Stimulated activated naive CD8-positive, alpha-beta T cell treated with anti-CD3 and anti-CD28 coated beads, Interleukin-15, Interleukin-2, amounts not matched to agents 100 U/mL and 50 U/mL, for 24 hours (primary cell): ENCODE measurements at places on chromosomes 7 and 10.

DNA sequence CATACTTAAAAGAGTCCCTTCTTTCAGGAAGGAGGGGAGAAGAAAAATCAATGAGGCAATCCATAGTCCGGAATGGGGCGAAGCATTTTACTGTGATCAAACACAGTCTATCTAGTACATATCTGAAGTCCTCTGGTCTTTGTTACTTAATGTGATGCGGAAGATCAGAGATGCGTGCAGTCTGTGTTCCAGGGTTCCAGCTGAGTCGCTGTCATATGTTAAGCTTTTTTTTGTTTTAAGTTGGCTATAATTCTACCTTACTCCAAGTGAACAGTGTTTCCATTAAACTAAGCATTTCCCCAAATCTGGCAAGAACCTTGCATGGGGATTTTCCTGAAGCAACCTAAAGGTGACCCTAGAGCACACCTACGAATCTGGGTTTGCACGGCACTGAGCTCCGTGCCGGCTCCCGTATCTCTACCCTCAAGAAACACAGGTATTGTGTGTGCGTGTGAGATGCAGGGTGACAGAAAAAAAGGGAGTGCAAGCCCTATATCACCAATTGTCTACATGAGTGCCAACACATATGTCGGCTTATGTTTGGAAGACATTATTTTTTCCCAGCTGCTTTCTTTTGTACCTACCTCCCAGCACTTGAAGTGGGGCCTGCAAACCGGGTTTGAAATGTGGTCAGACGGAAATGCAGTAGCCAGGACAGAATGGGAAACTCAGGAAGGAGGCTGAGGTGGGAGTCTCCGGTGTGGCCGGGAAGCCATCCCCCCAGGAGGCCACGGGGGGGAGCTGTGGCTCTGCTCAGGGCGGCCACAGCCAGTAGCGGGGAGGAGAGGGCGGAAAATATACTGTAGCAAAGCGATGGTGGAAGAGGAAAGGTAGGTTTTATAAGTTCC lies 435.8 kb upstream of the MGMT start:
- peak; percentile 58 for DNase-seq

- peak; percentile 68 for DNase-seq
Measured at GRCh38 chr7:134669845-134670373, 23.3 kb downstream of the BPGM start.

DNA sequence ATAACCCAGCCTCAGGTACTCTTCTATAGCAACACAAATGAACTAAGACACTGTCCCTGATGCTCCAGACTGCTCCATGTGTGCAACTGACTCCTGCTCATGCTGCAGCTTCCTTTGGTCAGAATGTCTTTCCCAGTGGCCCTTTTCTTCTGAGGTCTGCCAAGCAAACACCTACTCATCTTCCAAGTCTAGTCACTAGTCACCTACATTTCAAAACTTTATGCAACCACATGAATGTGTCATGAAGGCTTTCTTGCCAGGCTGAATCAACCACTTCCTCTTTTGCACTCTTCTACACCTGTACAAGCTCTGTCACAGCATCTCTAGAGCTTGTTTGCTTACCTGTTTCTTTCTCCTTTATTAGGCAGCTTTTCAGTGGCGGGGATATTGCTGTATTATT lies 75.8 kb downstream of the LSMEM1 start:
- DNase-seq, result peak; percentile 4

DNA sequence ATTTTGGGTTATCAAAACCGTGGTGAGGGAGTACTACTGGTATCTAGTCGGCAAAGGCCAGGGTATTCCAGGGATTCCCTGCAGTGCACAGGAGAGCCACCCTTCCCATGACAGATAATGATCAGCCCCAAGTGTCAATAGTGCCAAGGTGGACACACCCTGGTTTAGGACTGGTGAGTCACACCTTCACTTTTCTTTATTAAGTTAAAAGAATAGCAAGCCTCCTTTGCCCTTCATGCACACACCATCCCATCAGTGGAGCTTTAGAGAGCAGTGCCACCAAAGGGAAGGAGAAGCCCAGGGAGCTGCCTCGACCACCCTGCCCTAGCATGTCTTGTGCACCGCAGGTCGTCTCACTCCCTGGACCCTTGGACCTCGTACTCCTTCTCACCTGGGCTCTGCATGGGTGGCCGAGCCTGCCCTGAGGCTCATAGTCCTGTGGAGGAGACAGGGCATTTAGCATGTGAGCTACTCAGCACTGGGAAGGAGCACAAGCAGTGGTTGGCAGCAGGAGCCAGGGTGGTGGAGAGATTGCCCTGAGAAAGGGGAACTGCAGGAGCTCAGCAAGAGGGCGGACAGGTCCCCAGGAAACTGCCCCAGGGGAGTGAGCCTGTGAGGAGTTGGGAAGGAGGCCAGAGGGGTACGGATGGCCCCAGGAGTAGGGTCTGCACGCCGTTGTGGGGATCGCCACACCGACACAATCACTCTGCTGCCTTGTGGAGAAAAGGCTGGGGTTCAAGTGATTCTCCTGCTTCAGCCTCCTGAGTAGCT lies 17.4 kb downstream of the UBE2D4 start:
- no peak for DNase-seq

DNA sequence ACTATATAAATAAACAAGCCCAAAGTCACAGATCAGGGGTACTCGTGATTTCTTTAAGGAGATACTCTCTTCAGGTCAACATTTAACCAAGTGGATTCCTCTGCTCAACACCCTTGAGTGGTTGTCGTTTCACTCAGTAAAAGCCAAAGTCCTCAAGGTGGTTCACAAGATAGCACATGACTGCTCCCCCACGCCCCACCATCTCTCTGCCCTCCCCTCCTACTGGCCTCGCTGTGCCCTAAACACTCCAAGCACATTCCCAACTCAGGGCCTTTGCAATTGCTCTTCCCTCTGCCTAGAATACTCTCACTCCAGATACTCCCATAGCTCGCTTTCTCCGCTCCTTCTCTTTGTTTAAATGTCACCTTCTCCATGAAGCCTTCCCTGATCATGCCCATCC lies 72.1 kb upstream of the FHIP2A start:
- no peak for DNase-seq

- no peak for DNase-seq
Measured at GRCh38 chr7:51300762-51301674, 15.6 kb downstream of the COBL start.

GRCh38 chr10:132484922-132485321 lies 52.7 kb upstream of the INPP5A start:
- DNase-seq, result no peak

GRCh38 chr7:156031679-156032478 lies 219.6 kb upstream of the SHH start:
- DNase-seq, result no peak

GRCh38 chr10:48607356-48608278 lies 2.7 kb upstream of the ARHGAP22 start:
- no peak for DNase-seq

- no peak for DNase-seq
Measured at GRCh38 chr7:83142365-83142764, 20.3 kb downstream of the PCLO start.

DNA sequence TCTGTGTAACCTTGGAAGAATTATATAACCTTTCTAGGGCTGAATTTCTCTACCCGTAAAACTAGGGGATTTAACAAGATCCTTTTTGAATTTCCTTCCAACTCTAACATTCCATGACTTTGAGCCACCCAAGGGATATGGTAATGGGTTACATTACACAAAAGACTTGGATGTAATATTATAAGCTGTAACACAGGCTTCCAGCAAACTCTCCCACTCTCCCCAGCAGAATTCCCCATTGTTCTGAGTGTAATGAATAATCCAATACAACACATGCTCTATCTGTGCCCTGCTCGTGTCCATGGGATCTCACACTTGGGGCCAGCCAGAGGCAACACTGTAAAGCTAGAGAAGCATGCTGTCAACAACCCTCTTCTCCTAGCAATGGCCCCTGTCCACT lies 790.6 kb upstream of the AUTS2 start:
- no peak for DNase-seq

GRCh38 chr7:159067576-159068487 lies 76.8 kb downstream of the VIPR2 start:
- no peak for DNase-seq

DNA sequence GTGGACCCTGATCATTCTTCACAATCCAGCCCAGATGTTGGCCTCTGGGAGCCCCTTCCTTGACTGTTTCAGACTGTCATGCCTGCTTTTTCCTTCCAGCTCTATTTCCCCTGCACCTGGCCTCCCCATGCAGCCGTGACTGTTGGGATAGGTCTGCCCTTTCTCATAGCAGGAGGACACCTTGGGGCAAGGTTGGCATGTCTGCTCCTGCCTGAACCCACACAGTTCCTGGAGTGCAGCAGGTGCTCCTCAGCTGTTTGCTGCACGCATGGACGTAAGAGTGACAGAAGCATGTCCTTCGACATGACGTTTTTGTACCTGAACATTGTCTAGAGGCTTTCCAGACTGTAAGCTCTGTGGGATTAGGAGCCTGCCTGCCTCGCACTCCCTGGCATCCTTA lies 24.0 kb downstream of the POR start:
- no peak for DNase-seq

- no peak for DNase-seq
Measured at GRCh38 chr10:33055625-33056024, 97.6 kb upstream of the ITGB1 start.

DNA sequence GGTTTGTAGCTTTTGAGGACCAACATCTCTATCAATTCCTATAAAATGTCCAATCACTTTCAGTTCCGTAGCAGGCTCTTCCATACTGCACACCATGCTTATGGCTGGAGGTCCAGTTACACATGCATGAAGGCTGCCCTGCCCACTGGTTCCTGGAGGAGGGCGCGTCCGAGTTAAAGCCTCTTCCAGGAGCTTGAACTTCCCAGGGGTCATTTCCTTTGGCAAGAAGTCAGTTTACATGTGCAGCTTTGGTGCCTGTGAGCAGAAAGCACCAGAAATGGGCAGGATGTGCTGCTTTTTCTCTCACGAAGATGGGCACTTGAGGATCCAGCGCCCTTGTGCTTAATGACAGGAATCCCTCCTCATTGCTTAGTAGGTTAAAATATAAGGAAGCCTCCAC lies 17.6 kb upstream of the PHYH start:
- no peak for DNase-seq

GRCh38 chr10:125002047-125002422 lies 60.1 kb downstream of the ZRANB1 start:
- no peak for DNase-seq

GRCh38 chr10:71471957-71472365 lies 75.2 kb downstream of the CDH23 start:
- DNase-seq, result no peak

- DNase-seq, result no peak
Measured at GRCh38 chr10:60594476-60595051, 183.7 kb upstream of the CDK1 start.

DNA sequence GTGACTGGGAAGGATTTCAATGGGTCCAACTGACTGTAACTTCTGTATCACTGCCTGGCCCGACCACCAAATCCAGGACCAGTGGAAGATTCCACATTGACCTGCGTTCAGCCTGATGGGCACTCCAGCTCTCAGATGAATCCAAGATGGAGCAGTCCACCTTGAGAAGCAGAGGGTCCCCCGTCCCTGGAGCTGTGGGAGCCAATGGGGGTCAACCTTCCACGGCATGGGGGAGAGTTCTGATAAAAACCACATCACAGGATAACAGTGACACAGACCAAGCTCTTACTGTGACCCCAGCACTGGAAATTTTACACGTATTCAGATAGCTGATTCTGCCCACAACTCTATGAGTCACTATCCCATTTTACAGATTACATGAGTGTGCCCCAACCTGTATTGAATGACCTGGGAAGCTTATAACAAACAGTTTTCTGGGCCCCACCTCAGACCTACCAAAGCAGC lies 11.2 kb downstream of the ZCCHC24 start:
- DNase-seq, result peak; percentile 46

DNA sequence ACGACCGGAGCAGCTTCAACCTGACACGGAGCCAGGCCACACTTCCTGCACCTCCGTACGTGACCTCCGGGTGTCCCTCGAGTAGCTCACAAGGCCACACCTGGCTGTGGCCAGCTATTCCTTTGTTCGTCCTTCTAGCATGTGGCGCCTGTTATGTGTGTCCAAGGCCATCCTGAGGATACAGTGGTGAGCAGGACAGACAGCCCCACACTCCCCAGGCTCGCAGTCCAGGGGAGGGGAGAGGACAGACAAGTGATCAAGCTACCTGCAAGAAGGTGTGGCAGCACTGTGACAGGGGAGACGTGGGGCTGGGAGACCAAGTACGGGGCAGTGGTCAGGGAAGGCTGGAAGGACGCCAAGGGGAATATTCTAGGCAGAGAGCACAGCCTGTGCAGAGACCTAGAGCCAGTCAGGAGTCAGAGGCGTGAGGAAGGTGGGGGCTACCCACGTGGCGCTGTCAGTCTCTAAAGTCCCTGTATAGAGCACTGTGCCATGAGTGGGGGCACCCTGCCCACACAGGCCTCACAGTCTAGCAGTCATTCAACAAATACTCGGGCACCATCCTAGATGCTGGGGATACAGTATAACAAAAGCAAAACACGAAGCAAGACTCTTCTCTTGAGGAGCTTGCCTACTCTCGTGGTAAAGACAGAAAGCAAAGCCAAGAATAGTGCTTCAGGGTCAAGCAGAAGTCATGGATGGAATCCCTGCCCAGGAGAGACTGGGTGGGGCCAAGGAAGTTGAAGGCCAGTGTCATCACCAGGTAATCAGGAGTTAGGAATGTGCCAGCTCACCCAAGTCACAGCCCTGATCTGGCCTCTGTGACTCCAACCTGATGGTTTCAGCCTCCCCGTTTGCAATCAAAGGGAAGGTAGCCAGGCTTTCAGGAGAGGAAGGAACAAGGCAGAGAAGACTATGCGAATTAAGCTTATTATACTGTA lies 58.6 kb downstream of the PROSER2 start:
- DNase-seq, result no peak

GRCh38 chr7:71267734-71268469 lies 136.0 kb downstream of the GALNT17 start:
- DNase-seq, result no peak
